ENCODE measurements at places on chromosomes 6 and 20.

DNA sequence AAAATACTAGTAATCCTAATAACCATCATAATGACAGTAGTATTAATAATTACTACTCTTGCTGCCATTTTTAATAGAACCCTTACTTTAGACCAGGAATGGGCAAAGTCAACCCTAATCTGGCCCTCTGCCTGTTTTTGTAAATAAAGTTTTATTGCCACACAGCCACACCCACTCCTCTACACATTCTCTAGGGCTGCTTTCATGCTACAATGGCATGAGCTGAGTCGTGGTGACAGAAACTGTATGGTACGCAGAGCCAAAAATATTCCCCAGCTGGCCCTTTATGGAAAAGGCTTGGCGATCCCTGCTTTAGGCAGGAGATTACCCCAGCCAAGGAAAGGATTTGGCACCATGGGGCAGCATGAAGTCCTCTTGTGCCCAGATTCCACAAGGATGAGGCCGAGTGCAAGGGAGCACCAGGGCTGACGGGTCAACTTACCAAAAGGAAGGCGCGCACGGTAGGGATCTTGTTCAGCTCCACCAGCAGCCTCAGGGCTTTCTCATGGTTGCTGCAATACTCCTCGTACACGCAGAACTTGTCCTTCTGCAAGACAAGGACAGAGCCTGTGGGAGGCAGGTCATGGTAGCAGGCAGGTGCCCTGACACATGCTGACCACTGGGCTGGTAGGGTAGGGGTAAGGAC, 93.6 kb downstream of the PREX1 start:
- no peak for DNase-seq

- no peak for DNase-seq
Observed at GRCh38 chr6:410555-411395, 19.2 kb downstream of the IRF4 start.

GRCh38 chr6:158808941-158809678, 10.1 kb downstream of the EZR start:
- peak; percentile 47 for DNase-seq

GRCh38 chr6:31011153-31011552, 879 bp downstream of the MUC22 start:
- no peak for DNase-seq

GRCh38 chr20:62376112-62377063, 9.3 kb upstream of the LAMA5 start:
- peak; percentile 76 for DNase-seq

GRCh38 chr6:138287144-138287955, 69.1 kb upstream of the PBOV1 start:
- peak; percentile 56 for DNase-seq

- peak; percentile 42 for DNase-seq
Observed at GRCh38 chr6:165098165-165098564, 211.2 kb downstream of the C6orf118 start.

DNA sequence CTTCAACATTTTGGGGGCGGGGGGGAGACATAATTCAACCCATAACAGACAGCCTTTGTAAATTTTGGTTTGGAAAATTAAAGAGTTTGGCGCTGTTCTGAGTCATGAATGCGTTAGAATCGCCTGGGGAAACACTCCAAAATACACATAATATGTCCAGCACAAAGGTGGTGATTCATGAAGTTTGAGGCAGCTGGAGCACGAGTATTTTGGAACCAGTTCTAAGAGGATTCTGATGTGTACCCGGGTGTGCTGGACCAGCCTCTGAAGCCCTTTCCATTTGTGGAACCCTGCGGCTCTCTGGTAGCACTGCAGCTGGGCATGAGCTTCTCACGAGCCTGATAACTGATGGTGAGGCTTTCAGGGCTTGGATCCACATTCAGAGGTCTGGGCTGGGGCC, 4.7 kb downstream of the GMPR start:
- DNase-seq, result peak; percentile 78

DNA sequence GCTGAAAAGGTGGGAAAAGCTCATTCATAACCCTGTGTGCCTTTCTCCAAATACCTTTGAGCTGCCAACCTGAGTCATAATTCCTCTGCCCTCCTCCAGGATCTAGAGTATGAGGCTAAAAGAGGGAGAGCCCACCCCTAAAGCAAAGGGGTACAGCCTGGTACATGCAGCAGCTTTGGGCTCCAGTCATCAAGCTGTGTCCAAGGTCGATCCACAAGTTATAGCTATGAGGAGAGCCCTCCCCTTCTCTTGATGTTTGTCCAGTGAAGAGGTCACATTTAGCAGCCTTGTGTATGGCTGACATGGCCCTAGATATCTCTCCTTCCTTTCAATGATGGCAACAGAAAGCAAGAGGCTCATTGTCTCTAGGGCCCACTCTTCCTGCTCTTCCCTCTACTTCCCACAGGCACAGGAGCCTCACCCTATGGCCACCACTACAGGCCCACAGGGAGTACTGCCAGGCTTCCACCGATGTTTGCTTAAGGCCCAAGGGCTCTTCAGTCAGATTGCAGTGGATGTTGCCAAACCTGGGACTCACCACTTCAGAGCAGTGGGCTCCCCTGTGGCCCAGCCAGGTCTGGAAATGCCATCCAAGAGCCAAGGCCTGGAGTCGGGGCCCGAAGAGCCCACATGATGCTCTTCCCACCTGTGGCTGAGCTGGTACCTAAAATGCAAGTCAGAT, 176.8 kb downstream of the CD83 start:
- no peak for DNase-seq

DNA sequence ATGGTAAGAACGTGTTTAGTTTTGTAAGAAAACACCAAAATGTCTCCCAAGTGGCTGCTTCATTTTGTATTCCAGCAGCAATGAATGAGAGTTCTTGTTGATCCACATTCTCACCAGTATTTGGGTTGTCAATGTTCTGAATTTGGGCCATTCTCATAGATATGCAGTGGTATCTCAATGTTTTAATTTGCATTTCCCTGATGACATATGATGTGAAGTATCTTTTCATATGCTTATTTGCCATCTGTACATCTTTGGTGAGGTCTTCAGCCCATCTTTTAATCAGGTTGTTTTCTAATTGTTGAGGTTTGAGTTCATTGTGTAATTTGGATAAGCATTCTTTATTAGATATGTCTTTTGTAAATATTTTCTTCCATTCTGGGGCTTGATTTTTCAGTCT, 436.8 kb upstream of the IRAK1BP1 start:
- no peak for DNase-seq

DNA sequence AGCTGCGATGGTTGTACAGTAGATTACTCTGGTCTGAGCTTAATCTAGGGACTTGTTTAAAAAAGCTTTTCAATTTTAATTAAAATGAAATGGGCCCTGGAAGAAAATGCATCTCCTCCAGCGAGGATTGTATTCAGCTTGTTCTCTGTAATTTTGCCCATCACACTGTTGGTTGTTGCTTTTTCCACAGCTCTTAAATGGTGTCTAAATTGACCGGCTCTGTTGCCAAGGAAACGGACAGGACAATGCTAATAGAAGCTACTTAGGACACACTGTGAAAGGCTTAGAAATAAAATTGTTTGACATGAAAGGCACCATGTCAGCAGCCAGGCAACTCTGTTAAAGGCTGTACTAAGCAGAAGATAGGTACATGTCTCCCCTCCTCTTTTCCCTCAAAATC, 116.7 kb upstream of the NRSN1 start:
- no peak for DNase-seq

DNA sequence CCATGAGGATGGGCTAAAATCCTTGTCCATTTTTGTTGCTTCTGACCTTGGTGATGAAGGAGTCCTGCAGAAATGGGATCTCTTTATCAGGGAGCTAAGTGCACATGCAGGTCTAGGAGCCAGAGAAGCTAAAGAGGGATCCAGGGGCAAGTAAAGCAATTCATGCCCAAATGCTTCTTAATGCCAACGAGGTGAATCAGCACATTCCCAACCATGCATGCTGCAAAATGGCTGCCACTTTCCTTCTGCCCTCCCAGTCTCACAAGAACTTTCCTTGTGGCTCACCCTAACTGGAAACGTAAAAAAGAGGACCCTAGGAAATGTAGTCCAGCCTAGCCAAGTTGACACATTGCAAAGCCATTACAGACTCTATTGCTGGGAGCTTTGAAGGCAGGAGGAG, 298.4 kb downstream of the MAFB start:
- peak; percentile 33 for DNase-seq

DNA sequence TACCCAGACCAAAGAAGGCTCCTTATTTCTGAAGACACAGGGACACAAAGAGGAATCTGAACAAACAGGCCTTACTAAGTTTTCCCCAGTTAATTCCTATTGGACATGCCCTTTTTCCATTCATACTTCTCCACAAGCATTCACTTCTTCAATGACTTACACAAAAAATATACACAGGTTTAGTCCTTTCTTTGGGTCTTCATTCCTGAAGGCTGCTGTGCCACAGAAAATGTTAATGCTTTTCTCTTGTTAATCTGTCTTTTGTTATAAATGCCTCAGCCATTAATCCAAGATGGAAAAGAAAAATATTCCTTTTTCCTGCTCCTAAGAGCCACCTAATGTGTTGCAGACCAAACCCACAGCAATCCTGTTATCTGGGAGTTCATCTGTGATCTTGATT, 71.2 kb downstream of the QRSL1 start:
- DNase-seq, result no peak

GRCh38 chr6:46011188-46012085, 4.2 kb downstream of the CLIC5 start:
- DNase-seq, result no peak

GRCh38 chr6:28977341-28978132, 27.6 kb downstream of the ZNF311 start:
- peak; percentile 83 for DNase-seq

- DNase-seq, result no peak
Observed at GRCh38 chr6:80886475-80886874, 780.0 kb downstream of the BCKDHB start.

DNA sequence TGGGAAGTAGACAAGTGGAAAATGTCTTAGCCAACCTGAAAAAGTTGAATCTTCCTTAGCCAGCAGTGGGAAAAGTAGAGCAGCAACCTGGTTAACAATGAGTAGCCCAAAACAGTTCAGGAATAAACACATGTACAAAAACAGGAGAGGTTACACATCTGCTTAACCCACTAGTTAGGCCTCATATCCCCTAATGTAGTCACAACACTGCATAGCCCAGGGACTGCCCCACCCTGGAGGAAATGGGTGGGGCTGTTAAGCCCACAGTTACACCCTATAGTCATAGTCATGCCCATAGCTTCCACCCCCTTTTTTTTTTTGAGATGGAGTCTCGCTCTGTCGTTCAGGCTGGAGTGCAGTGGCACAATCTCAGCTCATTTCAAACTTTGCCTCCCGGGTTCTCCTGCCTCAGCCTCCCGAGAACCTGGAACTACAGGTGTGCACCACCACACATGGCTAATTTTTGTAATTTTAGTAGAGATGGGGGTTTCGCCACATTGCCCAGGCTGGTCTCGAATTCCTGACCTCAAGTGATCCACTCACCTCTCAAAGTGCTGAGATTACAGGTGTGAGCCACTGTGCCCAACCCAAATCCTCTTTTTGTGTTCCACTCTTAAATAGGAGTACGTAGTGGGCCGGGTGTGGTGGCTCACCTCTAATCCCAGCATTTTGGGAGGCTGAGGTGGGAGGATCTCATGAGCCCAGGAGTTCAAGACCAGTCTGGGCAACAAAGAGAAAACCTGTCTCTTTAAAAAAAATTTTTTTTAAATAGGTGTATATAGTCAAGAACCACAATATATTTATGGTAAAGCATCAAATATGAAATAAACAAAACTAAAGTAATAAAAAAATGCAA, 24.5 kb downstream of the ILRUN start:
- DNase-seq, result peak; percentile 78

GRCh38 chr6:10882657-10883171, 873 bp upstream of the GCM2 start:
- no peak for DNase-seq

DNA sequence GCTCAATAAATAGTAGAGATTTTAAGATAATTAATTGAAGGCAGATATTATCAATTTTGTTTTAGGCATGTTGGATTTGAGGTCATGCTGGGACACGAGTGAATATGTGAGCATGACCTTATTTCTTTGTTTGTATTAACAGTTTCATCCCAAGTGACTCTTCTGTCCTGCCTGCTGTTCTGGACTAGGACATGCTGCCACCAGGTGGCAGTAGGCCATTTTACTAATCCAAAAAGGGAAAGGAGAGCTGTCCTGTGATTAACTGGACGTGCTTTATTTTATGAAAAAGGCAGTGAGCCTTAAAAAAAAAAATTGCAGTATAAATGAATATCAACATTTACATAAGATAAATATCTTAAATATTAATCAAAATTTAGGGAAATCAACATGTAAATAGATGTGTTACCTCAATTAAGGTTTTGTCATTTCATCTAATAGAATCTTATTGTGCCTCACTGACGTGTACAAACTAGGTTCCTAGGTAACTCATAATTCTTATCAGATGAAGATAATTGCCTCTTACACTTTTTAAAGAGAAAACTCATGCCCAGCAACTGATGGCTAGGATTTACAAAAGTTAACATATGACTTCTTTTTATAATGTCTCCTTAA, 49.8 kb downstream of the FRK start:
- DNase-seq, result peak; percentile 78

- no peak for DNase-seq
Observed at GRCh38 chr6:156849806-156850205, 72.6 kb downstream of the ARID1B start.

DNA sequence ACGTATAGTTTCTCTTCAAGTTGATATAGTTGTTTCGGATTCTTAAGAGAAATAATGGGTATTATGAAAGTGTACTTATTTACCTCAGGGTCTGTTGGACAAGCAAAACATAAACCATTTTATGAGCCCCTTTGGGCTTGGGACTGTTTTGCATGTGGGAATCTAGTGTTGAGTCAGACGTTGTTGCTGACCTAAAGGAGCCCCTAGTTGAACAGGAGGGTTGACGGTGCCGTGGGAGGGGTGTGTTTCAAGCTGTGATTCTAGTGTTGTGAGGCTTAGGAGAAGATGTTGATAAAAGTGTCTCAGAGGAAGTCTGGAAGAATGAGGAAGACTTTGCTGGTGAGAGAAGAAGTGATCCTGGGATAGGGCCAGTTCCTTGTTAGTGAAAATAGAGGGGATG, 140.0 kb downstream of the ARID1B start:
- no peak for DNase-seq

- DNase-seq, result no peak
Observed at GRCh38 chr6:33744895-33745546, 1.7 kb downstream of the IP6K3 start.

DNA sequence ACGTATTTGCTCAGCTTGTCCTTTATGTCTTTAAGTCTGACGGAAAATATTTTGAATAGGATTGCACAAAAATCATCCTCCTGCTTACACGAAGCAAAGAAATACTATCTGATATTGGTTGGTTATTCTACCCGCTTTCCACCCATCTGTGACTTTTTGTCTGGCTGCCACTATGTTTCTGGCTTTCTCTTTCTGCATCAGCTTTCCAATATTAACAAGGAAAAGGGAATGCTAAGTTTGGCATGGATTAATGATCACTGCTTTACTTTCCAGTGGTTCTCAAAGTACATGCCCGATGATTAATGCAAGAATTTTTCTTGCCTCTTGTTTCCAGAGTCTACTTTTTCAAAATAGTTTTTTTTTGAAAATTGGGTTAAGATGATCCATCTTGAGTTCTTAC, 57.0 kb downstream of the RNF144B start:
- no peak for DNase-seq

DNA sequence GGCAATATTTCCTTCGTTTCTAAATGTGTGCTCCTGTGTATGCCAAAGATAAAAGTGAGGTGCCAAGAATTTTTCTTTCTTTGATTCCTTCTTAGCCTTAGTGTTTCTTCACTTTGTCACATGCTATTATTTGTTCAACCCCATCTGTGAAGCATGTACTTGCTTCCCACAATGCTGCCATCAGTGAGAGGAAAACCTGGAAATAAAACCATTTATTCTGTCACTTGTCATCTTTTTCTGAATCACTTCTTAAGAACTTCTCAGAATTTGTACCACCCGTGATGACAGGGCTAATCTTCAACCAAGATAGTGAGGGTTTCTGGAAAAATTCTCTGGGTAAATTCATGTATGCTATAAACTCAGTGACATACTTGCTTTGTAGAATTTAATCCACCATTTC, 450.1 kb downstream of the COL12A1 start:
- no peak for DNase-seq

Measured in epithelial cell of esophagus (primary cell).